ENCODE measurements at places on chromosomes 5 and 9.

DNA sequence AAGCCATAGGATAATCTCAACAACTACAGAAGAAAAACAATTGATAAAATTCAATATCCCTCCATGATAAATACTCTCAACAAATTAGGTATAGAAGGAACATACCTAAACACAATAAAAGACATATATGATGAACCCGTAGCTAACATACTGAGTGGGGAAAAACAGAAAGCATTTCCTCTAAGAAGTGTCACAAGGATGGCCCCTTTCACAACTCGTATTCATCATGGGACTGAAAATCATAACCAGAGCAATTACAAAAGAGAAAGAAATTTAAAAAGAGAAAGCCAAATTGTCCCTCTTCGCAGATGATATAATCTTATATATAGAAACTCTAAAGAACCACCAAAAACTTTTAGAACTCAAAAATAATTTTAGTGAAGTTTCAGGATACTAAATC, 146.3 kb upstream of the RGMB start:
- no peak for DNase-seq

- no peak for DNase-seq
Measured at GRCh38 chr9:70044490-70045307, 1.1 kb downstream of the MAMDC2 start.

- DNase-seq, result no peak
Measured at GRCh38 chr9:92189782-92190535, 74.7 kb upstream of the SPTLC1 start.

DNA sequence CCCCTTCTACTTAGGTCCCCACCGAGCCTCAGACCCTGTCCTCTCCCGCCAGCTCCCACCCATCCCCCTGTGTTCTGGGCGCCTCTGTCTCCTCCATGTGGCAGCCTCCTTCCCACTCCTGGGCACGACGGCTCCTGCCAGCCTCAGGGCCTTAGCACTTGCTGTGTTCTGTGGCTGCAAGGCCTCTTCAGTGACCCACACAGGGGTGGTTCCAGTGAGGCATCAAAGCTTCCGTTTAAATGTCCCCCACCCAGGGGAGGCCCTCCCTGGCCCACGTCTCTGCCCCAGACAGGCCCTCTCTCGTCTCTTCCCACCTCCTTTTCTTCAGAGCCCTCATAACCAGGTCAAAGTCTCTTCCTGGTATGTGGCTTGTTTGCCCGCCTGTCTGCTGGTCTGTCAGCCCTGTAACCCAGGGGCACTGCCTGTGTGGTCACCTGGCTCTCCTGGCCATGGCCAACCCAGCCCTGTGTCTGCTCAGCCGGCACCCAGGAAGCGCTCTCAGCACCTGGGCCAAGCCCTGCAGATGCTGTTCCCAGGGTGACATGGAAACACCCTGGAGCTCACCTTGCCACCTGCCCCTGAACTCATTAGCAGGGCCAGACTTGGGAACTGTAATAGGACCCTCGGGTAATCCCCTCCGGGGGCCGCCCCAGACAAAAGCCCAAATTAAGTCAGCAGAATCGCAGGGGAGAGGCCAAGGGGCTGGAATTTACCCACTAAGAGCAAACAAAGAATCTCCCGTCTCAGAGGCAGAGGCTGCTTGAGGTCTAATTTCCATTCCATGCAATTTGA, 33.7 kb downstream of the LHX3 start:
- DNase-seq, result no peak

- DNase-seq, result no peak
Measured at GRCh38 chr9:19787672-19788071, 1.2 kb downstream of the SLC24A2 start.

Measured in SW 1271 (cell line).